Activated effector memory CD4-positive, alpha-beta T cell treated with Interleukin-2 at 50 U/mL for 16 hours (primary cell): ENCODE measurements at places on chromosomes 2 and 18.

DNA sequence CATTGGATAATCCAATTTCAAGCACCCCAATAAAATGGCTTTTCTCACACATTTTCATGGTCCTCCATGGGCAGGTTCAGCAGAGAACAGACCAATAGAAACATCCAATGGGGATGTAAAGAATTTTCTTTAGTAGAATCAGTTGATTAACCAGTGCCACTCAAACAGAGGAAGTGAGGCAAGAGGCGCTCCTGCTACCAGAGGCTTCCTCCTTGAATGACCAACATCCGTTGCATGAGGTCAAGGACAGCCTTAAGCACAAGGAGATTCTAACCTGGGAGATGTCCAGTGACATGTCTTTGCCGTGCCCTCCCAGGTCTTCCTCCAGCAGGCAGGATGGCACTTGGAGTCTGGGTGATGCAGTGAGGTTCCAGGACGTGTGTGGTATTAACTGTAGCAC lies 146.6 kb downstream of the PIEZO2 start:
- DNase-seq = no peak

DNA sequence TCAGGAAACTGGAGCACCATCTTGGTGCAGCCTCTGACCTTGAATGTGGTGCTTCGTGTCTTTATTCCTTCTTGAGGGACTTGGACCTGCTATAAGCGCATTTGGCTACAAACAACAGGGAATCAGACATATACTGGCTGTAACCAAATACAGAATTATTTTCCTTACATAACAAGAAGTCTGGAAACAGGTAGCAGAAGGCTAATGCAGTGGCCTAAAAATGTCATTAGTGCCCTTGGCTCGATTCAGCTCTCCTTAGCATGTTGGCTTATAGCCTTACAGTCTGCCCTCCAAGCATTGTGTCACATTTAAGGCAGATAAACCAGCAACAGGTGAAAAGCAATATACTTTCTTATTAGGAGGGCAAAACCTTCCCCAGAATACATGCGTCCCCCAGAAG lies 655.4 kb downstream of the XIRP2 start:
- no peak for DNase-seq

DNA sequence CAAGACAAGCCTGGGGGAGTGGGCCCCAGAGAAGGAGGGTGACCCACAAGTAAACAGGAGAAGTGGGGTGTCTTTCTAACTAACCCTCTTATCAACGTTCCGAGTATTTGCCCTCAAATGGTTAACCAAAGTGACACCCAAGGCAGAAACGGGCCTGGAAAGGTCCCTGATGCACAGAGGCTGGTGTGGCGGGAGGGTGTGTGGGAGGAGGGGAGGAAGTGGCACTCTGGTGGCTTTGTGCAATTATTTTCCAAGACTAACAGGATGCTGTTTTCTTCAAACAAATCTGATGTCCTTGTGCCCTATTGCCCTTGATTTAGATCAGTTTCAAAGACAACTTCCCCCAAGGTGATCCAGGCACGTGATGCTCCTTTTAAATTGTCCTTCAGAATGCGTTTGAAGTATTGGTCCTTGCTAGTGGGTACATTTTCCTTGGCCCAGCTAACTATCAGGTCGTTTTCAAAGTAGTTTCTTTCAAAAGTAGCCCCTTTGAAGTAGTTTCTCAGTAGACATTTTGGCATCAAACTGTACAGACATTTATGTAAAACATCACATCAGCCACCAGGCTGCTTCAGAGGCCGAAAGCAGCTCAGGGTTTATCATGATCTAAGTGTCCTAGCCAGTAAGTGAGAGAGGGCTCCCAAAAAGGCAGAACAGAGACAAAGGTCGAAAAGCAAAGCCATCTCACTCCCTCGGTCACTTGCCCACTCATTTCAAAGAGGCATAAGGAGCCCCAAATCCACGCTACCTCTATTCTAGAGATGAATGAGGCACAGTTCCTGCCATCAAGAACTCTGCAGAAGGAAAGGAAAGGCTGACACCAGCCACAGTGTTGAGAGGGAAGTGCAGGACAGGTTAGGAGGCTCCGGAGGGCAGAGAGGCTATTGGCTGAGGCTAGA lies 371.1 kb upstream of the ID2 start:
- DNase-seq = peak; percentile 43

DNA sequence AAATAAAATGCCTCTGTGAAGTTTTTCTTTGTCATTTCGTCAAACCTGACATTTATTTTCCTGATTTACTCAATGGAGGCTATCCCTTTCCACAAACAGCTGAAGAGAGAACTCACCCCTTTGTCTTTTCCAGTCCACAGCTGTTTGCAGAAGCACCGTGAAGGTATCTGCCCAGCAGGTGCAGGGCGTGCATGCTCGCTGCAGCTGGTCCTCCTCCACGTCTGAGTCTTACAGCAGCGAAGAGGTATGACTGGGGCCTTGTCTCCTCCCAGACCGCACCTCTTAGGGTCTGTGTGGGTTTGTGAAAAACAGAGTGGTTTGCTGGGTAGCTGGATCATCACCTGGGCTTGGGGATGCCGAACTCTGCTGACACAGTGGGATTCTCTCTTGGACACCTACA lies 9.7 kb downstream of the SPP2 start:
- DNase-seq = no peak

DNA sequence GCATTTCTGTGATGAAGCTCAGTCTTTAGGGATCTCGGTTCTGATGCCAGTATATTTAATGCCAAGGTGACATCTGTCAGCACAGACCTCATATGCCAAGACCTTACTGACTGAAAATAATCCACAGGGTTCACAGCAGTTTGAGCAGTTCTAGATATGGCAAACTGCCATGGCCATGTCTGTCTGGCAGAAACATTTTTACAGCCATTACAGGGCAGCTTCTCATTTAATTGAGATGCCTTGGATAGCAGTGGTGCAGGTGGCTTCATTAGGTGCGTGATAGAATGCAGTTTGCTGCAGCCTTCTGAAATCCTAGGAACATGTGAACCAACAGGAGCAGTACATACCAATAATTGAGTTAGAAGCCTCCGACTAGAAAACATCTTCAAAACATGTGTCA lies 510.6 kb downstream of the XIRP2 start:
- no peak for DNase-seq

GRCh38 chr18:61946449-61946848 lies 53.6 kb upstream of the RNF152 start:
- DNase-seq = no peak

DNA sequence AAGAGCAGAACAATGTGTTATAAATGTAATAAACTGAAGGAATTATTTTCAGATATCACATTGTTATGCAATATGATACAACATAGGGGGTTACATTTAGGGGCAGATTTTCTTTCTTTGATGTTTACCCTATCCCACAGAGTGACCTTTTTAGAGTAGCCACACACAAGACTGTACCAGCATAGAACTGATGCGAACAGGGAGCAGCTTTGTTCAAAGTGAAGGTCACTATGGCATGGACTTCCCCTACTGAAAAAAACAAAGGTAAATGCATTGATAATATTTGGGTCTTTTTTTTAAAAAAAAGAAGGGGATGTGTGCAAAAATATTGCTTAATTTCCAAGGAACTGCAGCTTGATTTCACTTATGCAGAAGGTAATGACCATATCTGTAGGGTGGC lies 1354.9 kb downstream of the SUCLG1 start:
- no peak for DNase-seq

GRCh38 chr2:27715318-27716210 lies 51.9 kb downstream of the SLC4A1AP start:
- no peak for DNase-seq

GRCh38 chr2:35538796-35539195 lies 816.8 kb upstream of the CRIM1 start:
- no peak for DNase-seq

- DNase-seq = no peak
Observed at GRCh38 chr18:26489881-26490280, 58.5 kb downstream of the KCTD1 start.

DNA sequence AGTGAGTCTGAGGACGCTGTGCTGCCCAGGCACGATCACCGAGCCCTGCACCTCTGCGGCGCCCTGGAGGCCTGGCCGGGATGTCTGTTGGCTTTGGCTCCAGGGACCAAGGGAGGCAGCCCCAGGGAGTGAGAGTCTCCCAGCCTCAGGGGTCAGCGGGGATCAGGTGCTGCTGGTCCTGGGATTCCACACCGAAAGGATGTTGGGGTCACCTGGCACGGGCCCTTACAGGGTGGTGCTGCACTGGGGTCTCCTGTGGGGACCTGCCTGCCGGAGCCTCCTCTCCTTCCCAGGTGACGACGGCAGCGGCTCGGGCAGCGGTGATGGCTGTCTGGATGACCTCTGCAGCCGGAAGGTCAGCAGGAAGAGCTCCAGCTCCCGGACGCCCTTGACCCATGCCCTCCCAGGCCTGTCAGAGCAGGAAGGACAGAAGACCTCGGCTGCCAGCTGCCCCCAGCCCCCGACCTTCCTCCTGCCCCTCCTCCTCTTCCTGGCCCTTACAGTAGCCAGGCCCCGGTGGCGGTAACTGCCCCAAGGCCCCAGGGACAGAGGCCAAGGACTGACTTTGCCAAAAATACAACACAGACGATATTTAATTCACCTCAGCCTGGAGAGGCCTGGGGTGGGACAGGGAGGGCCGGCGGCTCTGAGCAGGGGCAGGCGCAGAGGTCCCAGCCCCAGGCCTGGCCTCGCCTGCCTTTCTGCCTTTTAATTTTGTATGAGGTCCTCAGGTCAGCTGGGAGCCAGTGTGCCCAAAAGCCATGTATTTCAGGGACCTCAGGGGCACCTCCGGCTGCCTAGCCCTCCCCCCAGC lies 30.5 kb downstream of the GPC1 start:
- no peak for DNase-seq

- no peak for DNase-seq
Observed at GRCh38 chr2:147122944-147123343, 721.9 kb upstream of the ACVR2A start.

DNA sequence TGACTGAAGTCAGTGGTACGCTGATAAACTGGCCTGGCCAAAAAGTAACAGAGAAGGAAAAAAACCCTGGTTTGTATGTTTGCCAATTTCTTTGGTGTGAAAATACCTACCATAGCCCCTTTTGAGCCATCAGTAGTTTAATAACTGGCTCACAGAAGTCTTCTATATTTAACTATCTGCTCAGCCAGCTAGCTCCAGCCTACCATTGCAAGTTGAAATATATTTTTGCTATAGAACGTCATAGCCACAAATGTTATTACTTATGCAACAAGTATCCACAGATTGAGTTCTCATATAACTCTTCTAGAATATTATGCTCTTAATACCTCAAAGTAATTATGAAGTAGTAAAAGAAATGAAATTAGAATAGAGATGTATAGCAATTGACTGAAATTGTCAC lies 25.2 kb downstream of the RPE start:
- no peak for DNase-seq

GRCh38 chr2:237876061-237876526 lies 16.7 kb downstream of the RAMP1 start:
- DNase-seq = no peak

DNA sequence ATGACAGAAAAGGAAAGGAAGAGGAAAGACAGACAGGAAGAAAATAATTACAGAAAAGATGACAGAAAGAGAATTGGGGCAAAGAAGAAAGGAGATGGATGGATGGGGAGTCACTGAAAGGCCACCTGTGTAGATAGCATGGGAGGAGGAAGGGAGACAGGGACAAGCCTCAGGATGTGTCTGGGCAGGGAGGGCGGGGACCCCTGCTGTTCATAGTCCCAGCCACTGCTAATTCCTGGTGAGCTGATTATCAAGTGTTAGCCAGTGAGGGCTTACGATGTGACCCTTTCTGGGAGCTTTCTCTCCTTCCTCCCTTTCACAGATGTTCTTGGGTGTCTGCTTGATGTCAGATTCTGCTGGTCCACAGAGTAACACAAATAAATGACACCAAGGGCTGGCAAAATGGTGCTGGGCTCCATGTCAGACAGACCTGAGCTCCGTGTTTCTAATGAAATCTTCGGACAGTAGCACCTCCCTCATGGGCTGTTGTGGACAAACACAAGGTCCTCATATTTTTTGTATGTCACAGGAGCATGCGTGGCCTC lies 13.6 kb downstream of the FHOD3 start:
- DNase-seq = no peak

- no peak for DNase-seq
Observed at GRCh38 chr18:37641573-37641972, 76.0 kb upstream of the CELF4 start.

GRCh38 chr18:25137197-25137472 lies 214.8 kb downstream of the ZNF521 start:
- no peak for DNase-seq

- DNase-seq = no peak
Observed at GRCh38 chr18:49844903-49845302, 31.6 kb upstream of the ACAA2 start.

GRCh38 chr2:235855011-235855410 lies 313.2 kb downstream of the GBX2 start:
- no peak for DNase-seq

GRCh38 chr18:36392164-36392978 lies 94.9 kb downstream of the FHOD3 start:
- no peak for DNase-seq

DNA sequence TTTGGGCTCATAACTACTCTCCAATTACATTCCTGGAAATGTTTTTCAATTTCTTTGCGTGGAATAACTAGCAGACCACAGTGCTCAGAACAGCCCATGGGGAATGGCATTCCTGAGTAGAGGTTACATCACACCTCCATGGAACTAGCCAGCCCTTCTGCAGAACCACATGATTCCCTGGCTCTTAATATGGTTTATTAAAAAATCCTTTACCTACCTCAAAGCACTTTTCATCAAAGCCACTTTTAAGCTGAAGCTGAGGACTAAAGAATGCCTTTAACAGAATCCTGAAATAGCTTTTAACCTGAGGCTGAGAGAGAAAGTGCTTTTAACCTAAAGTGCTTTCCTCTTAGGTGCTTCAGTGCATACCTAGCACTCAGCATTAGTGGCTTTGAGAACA lies 376.3 kb downstream of the ARHGAP15 start:
- DNase-seq = no peak

GRCh38 chr2:60214626-60214875 lies 338.9 kb downstream of the BCL11A start:
- no peak for DNase-seq

- DNase-seq = peak; percentile 16
Observed at GRCh38 chr2:238970553-238971081, 122.7 kb downstream of the TWIST2 start.

- DNase-seq = no peak
Observed at GRCh38 chr18:2618009-2618408, 37.5 kb upstream of the SMCHD1 start.
